ENCODE measurements at places on chromosomes 4 and X. TPM values are rescaled to one million over a fixed set of nuclear protein-coding genes. Genes with fewer than 3 reads are reported as not detected.

- H3K36me3 ChIP-seq: no peaks in the 10 kb centered on the region
- no peak overlapping the region for H3K4me3 ChIP-seq
- no peaks in the 10 kb centered on the region for H3K4me1 ChIP-seq
- no peaks in the 10 kb centered on the region for H3K27me3 ChIP-seq
These were observed 30.0 kb upstream of the GALNT7 start for GRCh38 chr4:173138624-173139023.

- no peaks in the 10 kb centered on the region for H3K27me3 ChIP-seq
- H3K4me3 ChIP-seq: no peak overlapping the region
- DNase-seq: no peak
- H3K4me1 ChIP-seq: no peaks in the 10 kb centered on the region
- H3K36me3 ChIP-seq: no peaks in the 10 kb centered on the region
These were observed 66.1 kb upstream of the HGFAC start for GRCh38 chr4:3375688-3376087.

The TCEAL7 gene
- total RNA-seq: 11.1 TPM

The MAGEA3 gene
- total RNA-seq: not detected

- no peaks in the 10 kb centered on the region for H3K4me1 ChIP-seq
- DNase-seq: no peak
- no peak overlapping the region for H3K4me3 ChIP-seq
- H3K27ac ChIP-seq: no peak overlapping the region
These were observed 19.4 kb downstream of the SEPTIN11 start for GRCh38 chr4:76968937-76969336.

GRCh38 chrX:132842460-132843238 lies 115.8 kb downstream of the HS6ST2 start:
- H3K36me3 ChIP-seq: no peaks in the 10 kb centered on the region
- H3K4me1 ChIP-seq: no peaks in the 10 kb centered on the region
- H3K27me3 ChIP-seq: peaks cover 45% of the 10 kb centered on the region
- no peak overlapping the region for H3K4me3 ChIP-seq

GRCh38 chrX:18360867-18361266 lies 6.4 kb upstream of the SCML2 start:
- no peak for DNase-seq
- no peaks in the 10 kb centered on the region for H3K36me3 ChIP-seq
- H3K4me3 ChIP-seq: no peak overlapping the region
- peaks cover 15% of the 10 kb centered on the region for H3K27me3 ChIP-seq

The WDR44 gene
- total RNA-seq: 23.7 TPM

The CENPVL2 gene
- not detected for total RNA-seq

The LRAT gene
- total RNA-seq: 3.9 TPM

DNA sequence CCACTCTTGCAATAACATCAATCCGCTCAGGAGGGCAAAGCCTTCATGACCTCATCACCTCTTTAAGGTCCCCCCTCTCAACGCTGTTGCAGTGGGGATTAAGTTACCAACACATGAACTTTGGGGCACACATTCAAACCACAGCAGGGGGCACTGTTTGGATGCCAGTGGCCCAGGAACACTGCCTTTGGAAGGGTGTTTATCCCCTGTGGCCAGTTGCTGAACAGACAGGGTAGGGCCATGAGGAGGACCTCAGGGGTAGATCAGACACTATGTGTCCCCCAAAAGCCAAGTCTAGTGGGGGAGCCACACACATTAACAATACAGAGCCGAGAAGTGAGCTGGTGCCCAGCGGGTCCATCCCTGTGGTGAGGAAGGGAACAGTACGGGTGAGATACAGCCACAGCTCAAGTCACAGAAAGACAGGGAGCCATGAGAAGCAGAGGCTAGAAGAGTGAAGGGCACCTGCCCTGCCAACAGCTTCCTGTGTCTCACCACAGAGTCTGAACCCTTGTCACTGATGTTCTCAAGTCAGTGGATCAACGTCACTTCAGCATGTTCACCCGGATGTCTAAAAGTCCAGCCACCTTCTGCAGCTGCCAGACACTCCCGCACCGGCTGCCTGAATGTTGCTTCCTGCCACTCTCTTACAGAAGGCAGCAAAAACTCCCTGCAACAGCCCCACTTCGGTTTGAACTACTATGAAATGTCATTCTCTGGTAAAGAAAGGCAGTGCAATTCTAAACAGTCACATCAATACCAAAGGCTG lies 19.9 kb upstream of the MXD4 start:
- no peaks in the 10 kb centered on the region for H3K4me1 ChIP-seq
- no peak for DNase-seq
- H3K27me3 ChIP-seq: no peaks in the 10 kb centered on the region
- H3K4me3 ChIP-seq: no peak overlapping the region

The DCTD gene
- 46.0 TPM for total RNA-seq

DNA sequence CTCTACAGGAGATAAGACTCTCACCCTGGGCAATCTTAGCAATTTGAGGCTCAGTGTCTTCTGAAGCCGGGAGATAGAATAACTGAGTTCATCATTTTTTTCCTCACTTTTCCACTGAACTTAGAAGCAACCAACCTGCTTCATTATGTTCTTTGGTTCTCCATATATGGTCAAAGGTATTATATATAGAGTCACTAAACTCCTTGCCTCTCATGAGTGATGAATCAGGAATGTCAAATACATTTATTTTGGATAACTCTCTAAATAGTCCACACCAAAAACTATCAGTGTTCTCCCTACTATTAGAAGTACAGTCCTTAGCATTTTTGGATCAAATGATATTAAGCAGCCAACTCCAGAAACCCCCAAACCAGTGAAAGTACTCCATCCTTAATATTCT lies 421.5 kb upstream of the EPHA5 start:
- no peak overlapping the region for H3K27ac ChIP-seq
- H3K36me3 ChIP-seq: no peaks in the 10 kb centered on the region
- no peaks in the 10 kb centered on the region for H3K27me3 ChIP-seq
- no peak for DNase-seq

Data from breast epithelium (tissue), 4 donors.